Posterior vena cava (tissue), 2 donors: ENCODE measurements at places on chromosomes 12 and 14. TPM values are rescaled to one million over a fixed set of nuclear protein-coding genes. Genes with fewer than 3 reads are reported as not detected.

DNA sequence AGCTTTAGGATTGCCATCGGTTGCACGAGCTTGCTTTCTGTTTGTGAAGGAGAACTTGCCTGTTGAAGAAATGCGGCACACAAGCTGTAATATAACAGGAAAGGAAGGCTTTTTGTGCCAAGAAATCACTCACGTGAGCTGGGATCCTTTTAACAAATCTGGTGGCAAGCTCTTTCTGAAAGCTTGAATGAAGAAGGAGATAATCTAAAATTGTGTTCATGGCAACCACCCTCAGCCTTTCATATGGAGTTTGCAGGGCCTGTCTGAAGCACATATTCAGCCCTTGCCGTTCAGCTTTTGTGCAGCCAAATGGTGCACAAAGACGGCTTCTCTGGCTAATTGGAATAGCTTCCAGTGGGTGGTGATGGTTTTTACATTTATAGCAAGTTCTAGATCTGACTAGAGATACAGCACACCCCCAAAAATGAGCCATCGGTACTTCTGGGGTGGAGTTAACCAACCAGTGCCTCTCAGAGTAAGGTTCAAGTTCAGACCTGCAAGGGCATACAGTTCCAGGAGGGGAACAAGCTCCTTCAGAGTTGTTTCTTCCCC is 107.4 kb downstream of the AEBP2 start:
- DNase-seq = no peak

- no peak for DNase-seq
Measured at GRCh38 chr12:71183846-71184245, 26.0 kb upstream of the TSPAN8 start.

GRCh38 chr12:1791104-1791841 is 29.1 kb upstream of the LRTM2 start:
- DNase-seq = peak; percentile 85

DNA sequence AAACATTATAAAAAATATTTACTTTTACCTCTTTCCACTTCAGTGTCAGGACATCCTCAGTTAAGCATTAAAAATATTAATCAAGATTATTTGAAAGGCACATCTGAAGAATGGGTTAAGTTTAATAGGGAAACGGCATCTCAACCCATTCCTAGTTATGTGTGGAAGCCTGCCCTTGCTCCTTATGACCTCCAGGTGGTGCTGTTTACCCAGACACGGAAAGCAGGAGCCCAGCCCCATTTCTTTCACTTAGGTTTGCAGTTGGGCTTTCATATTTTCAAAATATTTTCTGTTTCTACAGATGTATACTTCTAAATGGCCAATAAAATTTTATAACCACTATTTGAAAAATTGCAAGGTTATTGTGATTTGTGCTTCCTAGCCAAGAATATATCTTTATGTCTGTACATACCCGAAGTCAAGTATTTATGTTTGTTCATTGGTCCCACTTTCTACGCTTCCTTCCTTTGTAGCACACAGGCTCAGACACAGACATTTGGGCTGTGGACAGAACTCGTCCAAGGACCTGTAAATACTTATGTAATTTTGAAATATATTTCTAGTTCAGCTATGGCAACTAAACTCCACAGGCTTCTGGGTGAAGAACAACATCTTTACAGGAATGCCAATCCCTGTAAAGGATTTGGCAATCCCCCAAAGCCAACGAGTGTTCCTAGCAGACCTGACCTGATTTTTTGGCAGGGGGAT is 247.1 kb downstream of the AKAP6 start:
- no peak for DNase-seq

GRCh38 chr12:113845900-113846674 is 120.0 kb downstream of the RBM19 start:
- no peak for DNase-seq

DNA sequence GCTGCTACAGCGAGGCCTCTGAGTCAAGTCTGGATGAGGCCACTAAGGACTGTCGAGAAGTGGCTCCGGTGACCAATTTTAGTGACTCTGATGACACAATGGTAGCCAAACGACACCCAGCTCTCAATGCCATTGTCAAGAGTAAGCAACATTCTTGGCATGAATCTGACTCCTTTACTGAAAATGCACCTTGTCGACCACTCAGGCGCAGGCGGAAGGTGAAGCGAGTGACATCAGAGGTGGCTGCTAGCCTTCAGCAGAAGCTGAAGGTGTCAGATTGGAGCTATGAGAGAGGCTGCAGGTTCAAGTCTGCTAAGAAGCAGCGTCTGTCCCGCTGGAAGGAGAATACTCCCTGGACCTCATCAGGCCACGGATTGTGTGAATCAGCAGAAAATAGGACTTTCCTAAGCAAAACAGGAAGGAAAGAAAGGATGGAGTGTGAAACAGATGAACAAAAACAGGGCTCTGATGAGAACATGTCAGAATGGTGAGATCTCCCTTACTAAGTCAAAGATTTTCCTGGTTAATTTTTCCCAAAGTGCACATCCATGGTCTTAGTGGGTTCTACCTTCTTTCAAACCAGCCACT is 2.9 kb downstream of the GPATCH2L start:
- DNase-seq = no peak

- no peak for DNase-seq
Measured at GRCh38 chr14:65169351-65169750, 67.0 kb upstream of the MAX start.

GRCh38 chr12:114430306-114430705 is 24.4 kb upstream of the TBX5 start:
- DNase-seq = no peak

DNA sequence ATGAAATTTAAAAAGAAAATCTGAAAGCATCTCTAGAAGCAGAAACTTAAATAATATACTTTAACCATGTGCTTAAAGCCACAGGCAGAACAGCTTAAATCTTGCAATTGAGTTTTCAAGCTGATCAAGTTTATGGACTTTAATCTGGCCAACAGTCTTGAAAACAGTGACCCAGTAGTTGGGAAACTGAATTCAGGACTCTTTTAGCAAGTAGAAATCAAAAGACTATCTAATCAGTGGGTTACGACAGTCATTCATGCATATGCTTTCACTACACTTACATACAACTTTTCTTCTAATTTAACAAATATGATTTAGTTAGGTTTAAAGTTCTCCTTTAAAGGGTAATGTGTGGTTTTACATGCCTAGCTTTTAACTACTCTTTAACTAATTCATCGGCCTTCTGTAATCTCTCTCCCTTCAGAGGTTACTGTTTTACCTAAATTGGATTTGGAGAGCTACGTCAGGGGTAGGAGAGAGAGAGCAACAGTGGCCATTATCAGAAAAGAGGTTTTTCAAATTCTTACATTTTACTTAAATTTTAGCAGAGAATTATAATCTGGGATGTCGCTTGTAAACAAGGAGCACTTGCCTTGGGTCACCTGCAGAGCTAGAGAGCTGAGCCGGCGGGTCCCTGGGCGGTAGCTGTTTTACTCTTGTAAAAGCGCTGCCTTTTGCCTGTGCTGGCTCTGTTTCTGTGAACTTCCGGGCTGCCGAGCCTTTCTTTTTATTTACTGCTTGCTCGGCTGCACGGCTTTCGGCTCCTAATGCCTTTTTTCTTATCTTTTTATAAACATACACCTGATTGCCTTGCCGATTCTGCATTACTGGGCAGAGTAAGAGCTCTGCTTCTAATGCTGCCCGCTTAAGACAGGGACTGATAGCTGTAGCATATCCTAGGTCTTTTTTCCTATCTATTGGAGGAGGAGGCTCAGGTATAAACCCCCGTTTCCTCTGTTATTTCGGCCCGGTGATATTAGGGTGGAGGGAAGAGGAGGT is 17.4 kb upstream of the LYZ start:
- DNase-seq = no peak

DNA sequence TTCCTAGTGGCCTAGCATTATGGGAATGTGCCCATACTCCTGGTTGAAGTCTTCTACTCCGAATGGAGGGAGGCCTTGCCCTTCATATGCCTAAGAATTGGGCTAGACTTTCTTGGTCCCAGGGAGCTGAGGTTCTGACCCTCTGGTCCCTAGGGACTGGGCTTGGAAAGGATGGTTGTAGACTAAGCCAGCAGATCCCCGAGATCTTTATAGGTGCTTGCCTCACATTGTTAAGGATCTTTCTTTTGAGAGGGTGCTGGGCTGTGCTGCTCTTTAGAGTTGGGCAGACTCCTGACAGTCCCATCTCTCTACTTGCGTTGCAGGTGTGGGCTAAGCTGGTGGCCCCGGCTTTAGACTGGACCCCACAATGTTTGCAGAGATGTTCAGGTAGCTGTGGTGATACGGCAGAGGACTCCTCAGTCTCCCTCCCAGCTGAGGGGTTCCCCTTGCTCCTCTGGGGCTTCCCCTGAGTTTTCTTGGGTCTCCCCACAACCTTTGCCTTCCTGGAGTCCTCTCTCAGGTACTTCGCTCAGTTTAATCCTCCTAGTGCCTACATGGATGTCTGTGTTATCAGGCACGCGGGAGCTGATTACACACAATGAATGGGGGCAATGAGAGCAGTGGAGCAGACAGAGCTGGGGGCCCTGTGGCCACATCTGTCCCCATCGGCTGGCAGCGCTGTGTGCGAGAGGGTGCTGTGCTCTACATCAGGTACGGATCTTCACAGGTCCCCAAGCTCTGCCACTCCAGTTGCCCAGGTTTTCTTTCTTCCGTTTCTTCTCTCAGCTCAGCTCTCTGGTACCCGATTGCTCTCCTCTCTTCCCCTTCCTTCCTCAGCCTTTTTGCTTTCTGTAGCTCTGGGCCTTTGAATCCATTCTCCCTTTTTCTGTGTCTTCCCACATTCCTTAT is 1.3 kb downstream of the MBD6 start:
- DNase-seq = no peak

GRCh38 chr12:64825143-64826021 is 935 bp downstream of the TBC1D30 start:
- no peak for DNase-seq

The FOXN4 gene
- not detected for total RNA-seq

The KRT75 gene
- not detected for total RNA-seq

The C12orf54 gene
- total RNA-seq = not detected

The CEP170B gene
- total RNA-seq = 47.0 TPM

The KLRB1 gene
- 1.0 TPM for total RNA-seq

The DNAJC22 gene
- total RNA-seq = not detected

The OR6C2 gene
- not detected for total RNA-seq
